ENCODE measurements at places on chromosomes 6 and 20.

DNA sequence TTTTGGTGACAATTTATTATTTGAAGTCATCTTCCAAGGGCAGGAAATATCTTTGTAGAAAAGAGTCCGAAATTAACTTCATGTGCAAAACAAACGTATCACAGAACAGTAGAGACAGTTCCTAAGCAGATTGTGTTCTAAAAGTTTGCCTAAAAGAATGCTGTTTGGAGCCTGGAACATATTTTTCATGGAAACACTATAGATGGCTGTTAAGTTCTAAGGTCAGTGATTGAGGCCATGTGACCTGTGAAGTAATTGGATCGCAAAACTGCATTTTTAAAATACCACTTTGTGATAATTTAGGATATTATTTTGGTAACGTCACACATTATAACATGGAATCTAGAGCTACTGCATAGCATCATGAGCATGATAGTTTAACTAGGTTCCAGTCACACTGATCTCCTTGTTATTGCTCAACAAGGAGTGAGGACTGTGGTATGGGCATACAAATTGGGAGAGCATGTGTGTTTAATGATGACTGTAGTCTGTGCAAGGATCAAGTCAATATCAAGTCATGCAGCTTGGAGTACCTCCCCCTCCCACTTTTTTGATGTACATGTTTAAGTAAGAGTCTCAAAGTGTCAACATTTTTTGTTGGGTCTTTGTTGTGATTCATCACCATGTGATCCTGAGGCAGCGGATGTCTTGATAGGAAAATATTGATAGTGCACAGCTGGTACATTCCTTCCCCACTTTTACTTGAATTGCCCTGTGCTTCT is 609.3 kb upstream of the CITED2 start:
- DNase-seq: no peak

- no peak for DNase-seq
Observed at GRCh38 chr20:37042986-37043972, 52.5 kb downstream of the RBL1 start.

- no peak for DNase-seq
Observed at GRCh38 chr6:16764188-16764950, 3.1 kb upstream of the ATXN1 start.

DNA sequence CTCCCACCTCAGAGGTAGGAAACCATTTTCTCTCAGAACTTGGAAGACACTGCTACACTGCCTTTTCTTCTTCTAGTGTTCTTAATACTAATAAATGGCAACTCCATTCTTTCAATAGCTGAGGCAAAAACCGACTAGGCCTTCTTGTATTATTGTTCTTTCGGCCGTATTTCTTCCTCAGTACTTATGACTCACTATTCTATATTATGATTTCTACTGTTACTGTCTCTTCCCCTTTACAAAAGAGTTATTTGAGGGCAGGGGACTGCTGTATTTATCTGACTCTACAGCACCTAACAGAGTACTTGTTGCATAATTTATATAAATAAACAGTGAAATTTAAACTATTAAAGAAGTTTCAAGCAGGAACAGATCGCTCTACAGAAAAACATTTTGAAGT is 3.1 kb downstream of the DNAAF9 start:
- no peak for DNase-seq

- peak; percentile 25 for DNase-seq
Observed at GRCh38 chr6:33692760-33693158, 18.7 kb downstream of the UQCC2 start.

DNA sequence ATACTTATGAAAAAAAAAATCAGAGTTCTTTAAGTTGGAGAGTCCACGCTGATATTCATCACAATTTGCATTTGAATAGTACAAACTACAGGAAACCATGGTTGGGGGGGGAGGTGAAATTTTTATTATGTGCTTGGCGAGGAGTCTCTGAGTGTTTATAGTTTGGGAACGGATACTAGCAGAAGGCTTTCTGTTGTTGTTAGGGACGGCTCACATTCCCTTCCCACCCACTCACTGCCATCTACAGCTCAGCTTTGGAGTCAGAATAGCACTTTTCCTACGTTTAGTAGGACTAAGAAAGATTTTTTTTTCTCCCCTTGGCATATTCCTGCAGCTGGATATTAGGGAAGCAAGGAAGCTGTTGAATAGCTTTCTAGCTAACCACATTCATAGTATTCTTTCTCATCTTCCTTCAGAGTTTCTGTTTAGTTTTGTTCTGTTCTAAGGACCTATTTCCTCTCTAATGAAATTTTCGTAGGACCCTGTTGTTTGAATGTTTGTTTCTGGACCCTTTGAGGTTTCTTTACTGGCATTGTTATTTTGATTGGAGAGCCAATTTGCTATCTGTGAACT is 235.1 kb upstream of the ZNF217 start:
- peak; percentile 26 for DNase-seq

DNA sequence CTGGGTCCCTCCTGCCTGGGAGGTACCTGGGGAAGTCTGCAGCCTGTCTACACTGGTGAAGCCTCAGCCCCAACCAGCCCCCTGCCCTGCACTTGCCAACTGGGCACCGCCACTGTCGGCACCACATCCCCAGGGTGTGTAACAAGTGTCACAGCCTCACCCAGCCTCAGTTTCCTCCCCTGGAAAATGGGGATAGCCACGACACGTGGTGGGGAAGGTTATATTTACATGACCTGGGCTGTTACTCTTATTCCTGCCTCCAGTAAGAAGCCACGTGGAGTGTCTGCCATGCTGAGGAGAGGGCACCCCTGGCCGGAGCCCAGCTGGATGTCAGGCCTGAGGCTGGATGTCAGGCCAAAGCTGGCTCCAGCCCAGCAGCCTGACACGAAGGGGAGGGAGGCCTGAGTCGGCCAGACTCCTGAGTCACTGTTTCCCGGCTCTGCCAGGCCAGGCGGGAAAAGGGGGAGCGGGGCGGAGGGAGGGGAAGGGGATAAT is 44.9 kb downstream of the SNAI1 start:
- DNase-seq: no peak

DNA sequence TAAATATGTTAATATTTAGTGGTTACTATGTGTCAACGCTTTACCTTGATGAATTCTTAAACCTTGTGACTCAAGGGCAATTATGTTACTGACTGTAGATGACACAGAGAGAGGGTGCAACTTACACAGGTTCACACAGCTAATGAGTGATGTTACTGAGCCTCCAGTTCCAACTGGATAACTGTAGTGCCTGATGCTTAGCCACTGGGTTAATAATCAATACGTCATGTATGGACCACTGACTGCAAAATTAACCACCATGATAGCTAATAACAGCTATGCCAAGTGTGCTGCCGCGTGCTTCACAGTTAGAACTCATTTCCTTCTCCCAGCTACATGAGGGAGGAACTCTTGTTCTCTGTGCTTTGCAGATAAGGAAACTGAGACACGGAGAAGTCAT is 45.4 kb downstream of the SIRPA start:
- no peak for DNase-seq

DNA sequence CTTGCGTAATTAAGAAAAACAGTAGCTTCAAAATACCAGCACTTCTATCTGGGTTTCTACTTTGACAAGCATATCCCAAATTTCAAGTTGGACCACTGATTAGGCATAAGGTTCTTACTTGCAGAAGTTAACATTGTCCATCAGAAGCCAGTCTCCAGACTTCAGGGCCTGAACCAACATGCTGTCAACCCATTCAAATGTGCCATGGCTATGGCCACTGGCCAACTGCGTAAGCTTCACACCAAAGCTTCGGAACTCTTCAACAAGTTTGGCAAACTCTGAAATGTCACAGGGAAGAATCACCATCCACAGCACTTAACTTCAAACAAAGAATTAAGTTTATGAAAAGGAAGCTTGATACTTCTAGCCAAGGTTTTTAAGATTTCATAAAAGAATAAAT is 78.0 kb upstream of the LYRM2 start:
- DNase-seq: no peak

DNA sequence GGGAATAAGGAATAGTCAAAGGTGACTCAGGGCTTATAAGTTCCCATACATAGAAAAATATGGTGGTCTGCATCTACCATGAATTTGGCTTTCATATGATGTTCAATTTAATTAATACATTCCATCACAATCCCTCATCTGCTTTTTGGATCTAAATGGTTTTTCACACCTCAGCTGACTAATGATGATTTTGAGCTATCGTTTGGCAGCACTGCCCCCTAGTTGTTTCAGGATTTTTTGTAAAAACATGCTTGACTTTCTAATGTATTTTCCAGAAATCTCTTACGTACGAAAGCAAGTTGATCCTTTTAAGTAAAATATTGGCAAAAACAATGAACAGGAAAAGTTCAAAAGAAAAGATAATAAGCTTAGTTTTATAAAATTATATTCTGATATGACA is 408.6 kb upstream of the ADGRB3 start:
- DNase-seq: no peak

DNA sequence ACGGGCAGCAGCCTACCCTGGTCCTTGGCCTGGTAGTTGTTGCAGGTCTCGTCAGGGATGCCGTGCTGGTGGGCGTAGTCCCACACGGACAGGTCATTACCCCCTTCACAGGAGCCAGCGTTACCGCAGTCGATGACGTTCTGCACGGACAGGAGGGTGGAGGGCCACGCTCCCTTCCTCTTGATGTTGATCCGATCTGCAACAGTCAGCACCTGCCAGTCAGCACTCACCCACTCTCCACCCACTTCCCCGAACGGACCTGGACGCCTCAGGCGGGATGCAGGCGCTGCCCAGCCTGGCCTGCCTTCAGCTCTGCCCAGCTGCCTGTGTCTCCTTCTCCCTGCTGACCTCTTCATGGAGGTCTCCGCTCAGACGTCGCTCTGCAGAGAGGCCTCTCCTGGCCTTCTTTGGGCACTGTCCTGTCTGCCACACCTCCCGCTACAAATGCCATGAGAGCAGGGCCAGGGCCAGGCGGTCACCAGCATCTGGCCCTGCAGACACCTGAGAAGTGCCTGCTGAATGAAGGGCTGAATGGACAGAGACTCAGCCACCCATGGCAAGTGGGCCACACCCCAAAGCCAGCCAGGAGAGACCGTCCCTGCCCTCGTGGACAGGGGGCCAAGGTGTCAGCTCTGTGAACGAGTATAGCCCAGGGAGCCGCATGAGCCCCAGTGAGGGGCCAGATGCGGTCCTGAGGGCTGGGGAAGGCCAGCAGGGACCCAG is 5.4 kb downstream of the CTSZ start:
- no peak for DNase-seq

GRCh38 chr6:3803627-3804468 is 45.3 kb upstream of the FAM50B start:
- DNase-seq: no peak

DNA sequence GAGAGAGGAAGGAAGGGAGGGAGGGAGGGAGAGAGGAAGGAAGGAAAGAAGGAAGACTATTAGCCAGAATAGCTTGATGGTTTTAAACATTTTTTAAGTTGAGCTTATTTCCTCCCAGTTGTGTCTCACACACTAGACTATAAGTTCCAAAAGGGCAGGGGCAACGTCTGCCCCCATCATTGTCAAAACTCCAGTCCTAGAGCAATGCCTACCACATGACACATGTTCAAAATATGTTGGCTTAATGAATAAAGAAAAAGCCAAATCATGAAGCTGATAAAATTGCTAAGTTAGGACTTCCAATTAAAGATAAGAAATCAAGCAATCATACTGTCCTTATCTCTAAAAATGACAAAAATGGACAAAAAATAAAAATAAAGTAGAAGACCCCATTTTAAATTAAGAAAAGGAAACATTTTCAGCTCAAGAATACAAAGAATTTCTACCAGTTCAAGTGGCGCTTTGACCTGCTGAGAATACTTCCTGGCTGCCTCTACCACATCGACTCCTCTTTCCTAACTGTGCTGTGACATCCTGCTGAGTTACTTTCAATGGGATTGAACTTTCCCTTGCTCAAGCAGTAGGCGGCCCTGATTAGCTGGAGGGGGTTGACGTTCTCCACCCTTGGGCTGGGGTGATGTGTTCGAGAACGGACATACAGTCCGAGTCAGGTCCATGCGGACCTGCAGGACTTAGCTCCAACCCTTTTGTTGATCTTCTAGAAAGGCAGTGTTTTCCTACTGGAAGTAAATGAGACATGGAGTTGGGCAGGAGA is 283.9 kb upstream of the FOXQ1 start:
- no peak for DNase-seq

All from bone marrow (tissue), 2 donors.